Stimulated activated CD4-positive, alpha-beta T cell treated with anti-CD3 and anti-CD28 coated beads, Interleukin-4, amount 100 ng/mL, for 48 hours (primary cell): ENCODE measurements at places on chromosomes 1 and 21.
A peak's percentile ranks its signal among the peaks of the same experiment; 100 is the strongest.

- no peak for DNase-seq
Observed at GRCh38 chr1:34785231-34785874, 4.3 kb downstream of the GJB3 start.

DNA sequence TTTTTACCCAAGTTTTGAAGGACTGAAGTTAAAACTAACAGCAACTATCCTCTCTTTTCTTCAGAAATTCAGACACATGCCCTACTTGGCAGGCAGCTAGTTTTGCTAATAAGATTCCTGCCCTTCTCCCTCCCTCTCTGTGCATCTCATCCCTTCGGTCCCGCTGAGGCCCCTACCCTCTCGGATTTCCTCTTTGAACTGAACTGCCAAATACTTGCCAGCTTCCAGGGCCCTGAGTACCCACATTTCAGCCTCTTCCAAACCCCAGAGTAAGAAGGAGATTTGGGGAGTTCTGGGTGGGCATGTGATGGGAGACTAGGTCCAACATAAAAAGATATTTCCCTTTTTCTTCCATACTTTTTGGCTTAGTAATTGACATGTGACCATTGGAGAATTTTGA is 116.5 kb upstream of the JUN start:
- no peak for DNase-seq

GRCh38 chr1:220692436-220693228 is 2.5 kb downstream of the C1orf115 start:
- DNase-seq = no peak

DNA sequence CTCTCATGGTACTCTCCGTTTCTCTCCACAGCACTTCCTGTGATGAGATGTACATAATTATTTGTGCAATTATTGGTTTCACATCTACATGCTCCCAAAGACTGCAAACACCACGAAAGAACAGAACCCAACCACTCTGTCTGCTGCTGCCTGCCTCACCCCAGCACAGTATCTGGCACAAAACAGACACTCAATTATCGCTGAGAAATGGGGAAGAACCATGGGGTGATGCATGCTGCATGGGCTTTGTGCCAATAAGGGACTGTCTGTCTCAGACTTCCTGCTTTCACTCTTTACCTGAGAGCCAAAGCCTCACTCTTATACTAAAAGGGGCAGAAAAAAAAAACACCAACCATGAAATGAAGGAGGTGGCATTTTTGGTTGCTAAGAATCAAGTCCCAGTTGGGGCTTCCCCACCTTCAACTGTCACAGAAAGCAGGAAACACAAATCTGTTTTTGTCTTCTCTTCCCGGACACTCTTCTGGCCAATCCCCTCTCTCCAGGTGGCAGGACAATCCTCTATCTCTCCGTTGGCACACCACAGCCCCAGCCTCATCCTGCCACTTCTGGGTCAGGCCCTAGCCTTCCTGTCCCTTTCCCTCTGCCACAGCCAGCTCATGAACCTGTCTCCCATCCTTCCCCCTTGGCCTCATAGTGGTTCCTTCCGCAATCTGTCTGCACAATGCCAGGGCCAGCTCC is 82.0 kb downstream of the TGFBR3 start:
- DNase-seq = peak; percentile 42

DNA sequence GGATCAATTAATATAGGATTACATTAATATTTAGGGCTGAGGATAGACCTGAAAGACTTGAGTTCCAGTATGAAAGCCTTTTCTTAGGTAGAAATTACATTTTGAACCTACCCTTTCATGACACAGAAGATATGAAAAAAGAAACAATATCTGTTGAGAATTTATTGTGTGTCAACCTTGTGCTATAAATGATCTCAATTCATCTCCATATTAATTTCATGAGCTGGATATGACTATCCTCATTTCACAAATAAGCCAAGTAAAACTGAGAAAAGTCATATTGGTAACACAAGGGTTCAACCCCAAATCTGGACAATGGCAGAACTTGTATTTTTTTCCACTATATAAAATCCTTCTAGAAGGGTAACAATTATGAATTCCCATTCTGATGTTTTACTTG is 120.0 kb downstream of the TRIM33 start:
- DNase-seq = no peak

GRCh38 chr1:56456435-56457101 is 122.8 kb downstream of the PLPP3 start:
- no peak for DNase-seq
